ENCODE measurements at places on chromosomes 5 and 9.

DNA sequence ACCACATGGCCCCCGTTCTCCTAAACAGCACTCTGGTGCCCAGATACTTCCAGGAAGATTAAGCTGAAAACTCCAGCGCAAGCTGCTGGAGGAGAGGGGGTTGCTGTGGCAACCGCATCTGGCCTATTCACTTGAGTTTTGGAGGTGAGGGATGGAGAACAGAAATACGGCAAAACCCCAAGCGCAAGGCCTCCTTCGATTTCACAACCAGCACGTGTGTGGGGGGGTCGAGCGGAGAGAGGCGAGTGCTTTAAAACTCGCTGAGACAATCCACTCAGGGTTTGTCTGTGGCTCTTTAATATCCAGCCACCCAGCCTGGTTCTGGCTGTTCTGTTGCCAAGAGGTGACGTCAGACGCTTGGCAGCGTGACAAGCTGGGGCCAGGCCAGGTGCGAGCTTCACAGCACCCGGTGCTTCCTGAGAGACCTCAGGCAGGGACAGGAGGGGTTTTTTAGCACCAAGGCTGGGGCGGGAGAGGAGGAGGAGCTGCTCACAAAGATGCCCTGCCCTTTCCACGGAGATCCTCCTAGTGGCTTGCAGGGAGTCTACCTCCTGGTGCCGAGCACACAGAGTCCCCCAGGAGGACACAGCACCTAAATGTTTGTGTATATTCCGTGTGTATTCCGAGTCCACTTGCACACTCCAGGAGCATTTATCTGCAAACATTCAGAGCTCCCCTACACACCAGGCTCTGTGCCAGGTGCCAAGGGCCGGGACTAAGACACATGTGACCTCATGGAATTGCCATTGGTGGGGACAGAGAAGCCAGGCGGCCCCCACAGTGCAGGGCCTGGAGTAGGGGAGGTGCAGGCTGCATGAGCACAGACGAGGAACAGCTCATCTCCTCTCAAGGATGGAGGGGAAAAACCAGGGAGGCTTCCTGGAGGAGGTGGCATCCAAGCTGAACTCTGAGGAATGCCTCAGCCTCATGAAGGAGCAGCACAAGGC lies 194.6 kb downstream of the OLFM1 start:
- DNase-seq, result peak; percentile 3

DNA sequence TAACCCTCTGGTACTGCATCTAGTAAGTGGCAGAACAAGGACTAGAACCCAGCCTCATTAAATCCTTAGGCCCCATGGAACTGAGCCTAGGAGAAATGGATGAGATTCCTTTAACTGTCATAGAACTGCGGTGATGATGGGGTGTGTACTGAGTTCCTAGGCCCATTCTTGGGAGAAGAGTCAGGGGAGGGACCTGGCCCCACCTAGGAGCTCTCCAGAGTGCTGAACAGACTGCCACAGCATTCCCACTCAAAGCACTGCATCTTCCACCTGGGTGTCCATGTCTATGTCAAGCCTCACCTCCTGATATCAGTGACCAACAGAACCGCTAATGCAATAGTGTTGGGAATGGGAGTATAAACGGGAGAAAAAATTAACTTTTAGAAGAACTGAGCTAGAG lies 36.6 kb downstream of the TTLL11 start:
- no peak for DNase-seq

DNA sequence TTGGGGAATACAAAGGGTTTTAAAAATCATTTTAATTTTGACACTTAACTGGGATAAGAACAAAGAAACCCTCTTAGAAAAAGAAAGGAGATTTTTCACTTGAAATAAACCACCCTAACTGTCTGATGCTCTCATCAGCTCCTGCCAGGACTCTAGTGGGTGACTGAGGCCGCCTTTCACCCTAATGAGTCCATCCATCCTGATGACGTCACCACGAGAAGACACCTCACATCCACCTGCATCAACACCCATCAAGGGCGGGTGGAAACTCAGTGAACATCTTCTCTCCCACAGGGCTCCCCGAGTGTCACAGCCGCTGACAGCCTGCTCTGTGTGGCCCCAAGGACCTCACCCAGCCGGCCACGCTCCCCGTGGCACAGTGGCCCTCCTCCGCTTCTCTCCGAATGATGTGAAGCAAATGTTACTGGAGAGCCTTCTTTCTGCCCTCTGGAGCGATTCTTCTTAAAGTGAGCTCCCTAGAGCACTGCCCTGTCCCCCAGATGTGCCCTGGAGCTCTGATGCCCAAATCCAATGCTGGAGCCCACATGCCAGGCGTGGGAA lies 584.3 kb upstream of the ADAMTS16 start:
- DNase-seq, result no peak

- DNase-seq, result no peak
Observed at GRCh38 chr9:72203205-72203803, 54.1 kb downstream of the GDA start.

- no peak for DNase-seq
Observed at GRCh38 chr9:92384375-92384774, 20.0 kb downstream of the OGN start.

DNA sequence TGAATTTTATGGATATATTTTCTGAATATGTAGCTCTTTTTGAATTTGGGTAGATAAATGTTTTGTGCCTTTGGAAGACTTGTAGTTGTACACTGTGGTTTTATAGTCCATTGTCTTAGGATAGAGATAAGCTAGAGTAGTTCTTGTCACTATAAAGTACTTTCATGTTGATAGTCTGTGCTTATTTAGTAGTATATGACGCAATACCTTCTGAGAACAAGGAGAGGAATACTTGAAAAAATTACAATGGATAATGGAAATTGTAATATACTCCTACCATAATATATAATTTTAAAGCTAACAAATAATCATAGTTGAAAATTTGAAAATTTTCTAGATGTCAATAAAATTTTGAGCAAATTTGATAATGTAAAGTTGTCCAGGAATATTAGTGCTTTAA lies 664.0 kb downstream of the TLE4 start:
- DNase-seq, result no peak

GRCh38 chr5:79408028-79408427 lies 105.9 kb downstream of the HOMER1 start:
- DNase-seq, result no peak

GRCh38 chr5:28734396-28734795 lies 1696.0 kb upstream of the CDH9 start:
- no peak for DNase-seq

DNA sequence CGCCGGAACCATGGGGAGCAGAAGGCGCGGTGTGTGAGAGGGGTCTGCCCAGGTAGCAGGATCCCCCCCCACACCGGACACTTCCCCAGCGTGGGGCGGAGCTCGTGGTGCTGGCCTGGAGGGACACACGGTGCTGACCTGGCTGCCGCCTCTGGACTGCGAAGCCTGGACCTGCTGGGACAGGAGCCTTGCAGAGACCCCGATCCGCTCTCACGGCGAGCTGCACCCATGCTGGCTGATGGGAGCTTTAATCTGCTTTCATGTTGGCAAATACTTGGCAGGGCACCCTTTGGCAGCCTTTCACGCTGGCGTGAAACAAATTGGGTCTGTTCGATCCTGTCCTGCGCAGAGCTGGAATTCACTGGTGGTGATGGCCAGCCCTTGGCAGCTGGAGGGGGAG lies 7.4 kb downstream of the NKD2 start:
- DNase-seq, result no peak

DNA sequence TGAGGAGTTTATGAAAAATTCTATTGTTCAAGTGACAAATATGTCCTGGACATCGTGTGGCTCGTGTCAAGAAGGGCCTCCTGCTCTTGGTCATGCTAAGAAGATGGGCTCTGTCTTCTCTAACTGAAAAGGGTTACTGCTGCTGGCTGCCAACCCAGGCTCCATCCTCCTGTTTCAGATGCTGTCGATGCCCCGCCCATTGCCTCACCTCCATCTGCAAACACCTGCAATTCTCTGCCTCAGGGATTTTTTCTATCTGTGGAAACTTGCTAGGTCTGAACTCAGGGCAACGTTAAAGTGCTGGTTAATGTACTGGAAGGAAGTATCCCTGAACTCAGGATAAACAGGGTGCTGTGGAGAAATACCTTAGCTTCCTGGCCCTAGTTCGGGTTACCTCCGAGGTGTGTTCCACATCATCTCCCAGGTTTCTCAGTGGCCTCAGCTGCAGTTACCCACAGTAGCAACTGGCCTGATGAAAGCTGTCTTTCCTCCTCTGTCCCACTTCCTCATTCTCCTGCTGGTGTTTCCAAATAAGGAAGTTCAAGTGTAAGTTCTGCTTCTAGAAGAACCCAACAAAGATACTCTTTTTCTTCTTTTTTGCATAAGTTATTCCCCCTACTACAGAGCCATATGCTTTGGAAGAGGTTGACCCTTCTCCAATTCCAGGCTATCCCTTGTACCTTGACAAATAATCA lies 151.7 kb upstream of the SMIM23 start:
- no peak for DNase-seq

- peak; percentile 25 for DNase-seq
Observed at GRCh38 chr9:6567140-6567591, 78.4 kb downstream of the GLDC start.

DNA sequence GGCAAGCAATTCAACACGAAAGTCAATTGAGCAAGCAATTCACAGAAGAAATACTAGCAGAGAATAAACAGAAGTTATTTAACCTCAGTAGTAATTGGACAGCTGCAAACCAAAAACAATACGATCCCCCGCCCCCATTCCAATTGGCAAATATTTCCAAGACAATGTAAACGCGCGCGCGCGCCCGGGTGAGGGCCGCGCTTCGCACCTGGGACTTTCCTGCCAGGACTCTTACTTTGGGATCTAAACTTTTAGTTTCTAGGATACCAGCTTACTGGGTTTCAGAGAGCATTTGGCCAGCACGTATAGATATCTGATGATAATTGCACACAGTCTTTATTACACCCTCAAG lies 8.6 kb downstream of the RUFY1 start:
- DNase-seq, result no peak

- no peak for DNase-seq
Observed at GRCh38 chr5:150514708-150515211, 6.8 kb downstream of the NDST1 start.

DNA sequence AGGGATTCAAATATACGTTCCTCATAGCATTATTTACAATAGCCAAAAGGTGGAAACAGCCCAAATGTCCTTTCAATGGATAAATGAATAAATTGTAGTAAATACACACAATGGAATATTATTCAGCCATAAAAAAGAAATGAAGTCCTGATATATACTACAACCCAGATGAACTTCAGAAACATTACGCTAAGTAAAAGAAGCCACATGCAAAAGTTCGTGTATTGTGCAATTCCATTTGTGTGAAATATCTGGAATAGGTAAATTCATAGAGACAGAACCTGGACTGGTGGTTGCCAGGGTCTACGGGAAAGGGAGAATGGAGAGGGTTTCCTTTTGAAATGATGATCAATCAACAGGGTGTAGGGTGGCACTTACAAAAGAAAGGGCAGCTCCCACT lies 12.5 kb upstream of the ARSI start:
- no peak for DNase-seq

- no peak for DNase-seq
Observed at GRCh38 chr5:73821003-73821402, 195.0 kb downstream of the ARHGEF28 start.

GRCh38 chr5:149831492-149831891 lies 101.4 kb downstream of the PPARGC1B start:
- DNase-seq, result no peak

DNA sequence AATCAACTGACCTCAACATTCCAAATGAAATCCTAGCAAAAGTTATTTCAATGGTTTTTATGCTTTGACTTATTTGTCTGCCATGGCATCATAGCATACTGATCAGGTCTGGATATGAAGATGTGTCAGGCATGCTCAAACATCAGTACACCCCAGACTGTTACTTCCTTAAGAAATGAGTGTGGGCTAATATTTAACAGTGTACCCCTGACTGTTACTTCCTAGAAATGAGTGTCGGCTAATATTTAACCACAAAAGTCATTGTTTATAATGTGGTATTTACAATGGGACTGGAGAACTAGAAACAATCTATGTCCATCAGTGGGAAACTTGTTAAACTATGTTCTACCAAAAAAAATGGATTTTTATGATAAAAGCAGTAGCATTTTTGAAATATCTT lies 38.1 kb upstream of the HNRNPA0 start:
- DNase-seq, result no peak

GRCh38 chr5:169390265-169390664 lies 89.3 kb upstream of the SLIT3 start:
- no peak for DNase-seq

DNA sequence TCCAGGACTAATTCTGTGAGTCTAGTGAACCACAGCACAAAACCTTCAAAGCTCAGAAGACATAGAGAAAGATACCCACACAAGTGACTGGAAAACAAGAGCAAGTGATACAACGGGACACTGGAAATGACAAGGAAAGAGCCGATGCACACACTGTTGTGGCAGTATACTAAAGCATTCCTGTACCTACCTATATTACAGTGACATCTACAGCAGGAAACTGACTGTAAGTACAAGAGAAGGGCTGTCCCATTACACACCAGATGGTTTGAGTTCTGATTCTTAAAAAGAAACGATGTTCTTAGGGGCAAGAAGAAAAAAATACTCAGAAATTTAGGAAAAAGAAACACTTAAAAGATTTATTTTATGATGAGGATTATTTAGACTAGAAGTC lies 18.5 kb downstream of the TMEM245 start:
- DNase-seq, result no peak

DNA sequence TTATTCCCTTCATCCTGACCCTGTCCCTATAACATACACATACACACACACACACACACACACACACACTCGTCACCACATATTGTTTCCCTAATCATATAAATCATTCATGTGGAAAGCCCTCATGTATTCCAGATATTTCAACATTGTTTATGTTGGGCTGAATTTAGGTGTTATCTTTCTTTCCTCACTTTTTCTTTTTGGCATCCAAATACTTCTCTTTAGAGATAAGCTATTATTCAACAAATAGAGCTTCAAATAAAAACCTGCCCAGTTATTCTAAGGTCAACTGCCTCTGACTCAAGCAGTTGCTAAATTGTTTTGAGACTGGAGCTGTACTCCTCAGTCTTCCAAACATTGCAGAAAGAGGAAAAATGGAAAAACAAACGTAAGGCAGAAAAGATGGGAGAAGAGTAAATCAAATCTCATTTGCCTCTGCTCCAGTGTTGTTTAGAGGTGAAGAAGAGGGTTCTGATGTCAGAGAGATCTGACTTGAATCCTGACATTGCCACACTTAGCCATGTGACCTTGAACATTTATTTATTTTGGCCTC lies 215.7 kb downstream of the GAS1 start:
- no peak for DNase-seq

DNA sequence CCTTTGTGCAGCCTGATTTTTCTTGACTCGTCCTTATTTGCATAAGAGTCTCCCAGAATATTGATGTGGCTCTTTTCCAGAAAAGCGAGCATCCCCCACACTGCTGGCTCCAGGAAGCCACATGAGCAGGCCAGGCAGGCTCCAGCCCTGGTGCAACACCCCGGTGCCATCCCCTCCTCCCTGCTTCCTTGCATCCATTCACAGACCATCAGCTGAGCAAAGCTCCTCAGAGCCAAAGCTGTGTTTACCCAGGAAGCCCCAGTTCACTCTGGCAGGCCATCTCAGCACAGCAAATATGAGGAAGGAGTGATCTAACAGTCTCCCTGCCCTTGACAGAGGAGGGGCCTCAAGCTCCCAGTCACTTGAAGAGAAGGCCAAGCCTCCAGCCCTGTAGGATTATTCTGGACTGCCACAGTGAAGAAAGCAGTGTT lies 34.4 kb downstream of the INSYN2B start:
- DNase-seq, result no peak

GRCh38 chr9:133529457-133529856 lies 4.7 kb upstream of the MYMK start:
- no peak for DNase-seq

- no peak for DNase-seq
Observed at GRCh38 chr5:15501091-15501791, 1.3 kb downstream of the FBXL7 start.

- no peak for DNase-seq
Observed at GRCh38 chr9:5764130-5764868, 68.6 kb downstream of the ERMP1 start.

Data from stimulated activated CD4-positive, alpha-beta T cell treated with anti-CD3 and anti-CD28 coated beads, Interleukin-12 subunit alpha, Interleukin-12 subunit beta, amount 100 ng/mL, for 24 hours (primary cell).